ENCODE measurements at places on chromosomes 12 and 14. TPM values are rescaled to one million over a fixed set of nuclear protein-coding genes. Genes with fewer than 3 reads are reported as not detected.

The RIMBP2 gene
- not detected for total RNA-seq

The CALCOCO1 gene
- 82.1 TPM for total RNA-seq

The PRH2 gene
- not detected for total RNA-seq

The SLC22A17 gene
- 11.2 TPM for total RNA-seq

The ISCA2 gene
- total RNA-seq: 25.2 TPM

The GYS2 gene
- total RNA-seq: not detected

The ANO2 gene
- 0.25 TPM for total RNA-seq

The ARHGDIB gene
- 2.6 TPM for total RNA-seq

The MIP gene
- total RNA-seq: not detected

The SMIM41 gene
- not detected for total RNA-seq

The NCOR2 gene
- 218 TPM for total RNA-seq

The KCNH5 gene
- not detected for total RNA-seq

The PARP2 gene
- total RNA-seq: 21.7 TPM
